ENCODE measurements at places on chromosomes 16 and 17.

GRCh38 chr17:77235370-77235941, 94.7 kb downstream of the SEC14L1 start:
- peak; percentile 59 for DNase-seq

GRCh38 chr17:63405020-63405419, 41.1 kb downstream of the CYB561 start:
- DNase-seq, result no peak

DNA sequence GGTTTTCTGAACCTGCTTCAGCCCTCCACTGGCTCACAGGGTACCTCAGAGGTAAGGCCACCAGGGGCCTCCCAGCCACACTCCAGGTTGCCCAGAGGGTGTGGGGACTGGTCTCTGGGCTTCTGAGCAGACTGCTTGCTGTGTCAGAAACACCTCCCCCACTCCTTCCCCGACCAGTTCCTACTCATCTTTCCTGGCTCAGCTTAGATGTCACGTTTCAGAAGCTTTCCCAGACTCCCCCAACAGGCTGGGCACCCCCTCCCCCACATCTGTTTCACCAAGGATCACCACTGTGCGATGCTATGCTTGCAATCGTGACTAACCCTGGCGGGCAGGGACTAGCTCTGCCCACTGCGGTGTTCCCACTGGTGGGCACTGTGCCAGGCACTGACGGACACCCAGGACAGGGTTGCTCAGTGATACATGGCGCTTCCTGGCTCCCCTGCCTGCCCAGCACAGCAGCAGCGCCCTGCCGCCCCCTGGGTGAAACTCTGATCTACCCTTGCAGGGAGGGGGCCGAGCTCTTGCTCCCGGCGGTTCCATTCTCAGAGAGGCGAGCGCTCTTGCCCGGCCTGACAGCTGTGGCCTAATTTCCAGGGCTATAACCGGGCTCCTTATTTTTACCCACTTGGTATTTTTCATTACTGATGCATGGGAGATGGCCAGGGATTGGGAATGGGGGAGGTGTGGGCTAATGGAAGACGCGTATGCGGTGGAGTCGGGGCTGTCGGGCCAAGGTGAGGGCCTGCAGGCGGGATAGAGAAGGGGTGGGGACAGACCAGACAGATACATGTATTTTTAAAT, 29.4 kb upstream of the MTSS2 start:
- no peak for DNase-seq

DNA sequence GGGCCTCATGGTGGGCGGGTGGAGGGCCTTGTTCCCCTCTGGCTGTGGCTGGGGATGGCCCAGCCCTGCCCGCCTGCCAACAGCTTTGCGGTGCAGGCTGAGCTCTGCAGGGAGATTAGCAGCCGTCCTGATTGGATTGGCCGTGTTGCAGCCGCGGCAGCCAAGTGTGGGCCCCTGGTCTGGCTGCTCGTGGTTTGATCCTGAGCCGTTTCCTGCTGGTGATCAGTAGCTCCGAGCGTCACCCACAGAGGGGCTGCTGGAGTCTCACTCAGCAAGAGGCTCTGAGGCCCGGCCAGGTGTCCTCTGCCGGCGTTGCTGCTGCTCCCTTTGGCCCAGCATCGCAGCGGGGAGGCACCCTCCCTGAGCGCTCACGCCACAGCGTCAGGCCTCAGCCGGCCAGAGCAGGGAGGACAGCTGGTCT, 32.5 kb downstream of the BAIAP2 start:
- no peak for DNase-seq

DNA sequence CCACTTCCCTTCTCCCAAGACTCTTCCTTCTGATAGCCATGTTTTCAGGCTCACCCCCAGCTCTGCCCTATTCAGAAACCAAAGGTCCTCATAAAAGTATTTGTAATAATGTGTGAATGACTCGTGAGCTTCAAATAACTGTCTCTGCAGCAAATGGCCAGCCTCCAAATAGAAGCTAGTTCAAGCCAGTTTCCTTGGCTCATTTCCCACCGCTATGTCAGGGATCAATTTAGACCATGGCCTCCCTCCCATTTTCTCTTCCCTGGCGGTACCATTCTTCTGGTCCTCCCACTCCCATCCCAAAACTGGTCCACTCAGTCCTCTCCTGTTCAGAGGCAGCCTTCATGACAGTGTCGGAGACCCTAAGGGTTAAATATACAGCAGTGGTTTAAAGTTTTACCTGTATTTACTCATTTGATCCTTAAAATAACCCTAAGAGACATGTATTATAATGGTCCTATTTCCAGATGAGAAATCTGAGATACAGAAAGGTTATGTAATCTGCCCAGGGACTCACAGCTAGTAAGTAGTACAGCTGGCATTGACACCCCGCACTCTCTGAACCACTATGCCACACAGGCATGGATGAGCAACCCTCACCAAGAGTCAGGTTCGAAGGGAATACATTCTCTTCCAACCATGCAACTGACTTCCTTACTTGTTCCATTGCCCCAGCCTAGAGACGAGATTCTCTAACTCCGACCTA, 42.9 kb downstream of the GAS7 start:
- DNase-seq, result no peak

DNA sequence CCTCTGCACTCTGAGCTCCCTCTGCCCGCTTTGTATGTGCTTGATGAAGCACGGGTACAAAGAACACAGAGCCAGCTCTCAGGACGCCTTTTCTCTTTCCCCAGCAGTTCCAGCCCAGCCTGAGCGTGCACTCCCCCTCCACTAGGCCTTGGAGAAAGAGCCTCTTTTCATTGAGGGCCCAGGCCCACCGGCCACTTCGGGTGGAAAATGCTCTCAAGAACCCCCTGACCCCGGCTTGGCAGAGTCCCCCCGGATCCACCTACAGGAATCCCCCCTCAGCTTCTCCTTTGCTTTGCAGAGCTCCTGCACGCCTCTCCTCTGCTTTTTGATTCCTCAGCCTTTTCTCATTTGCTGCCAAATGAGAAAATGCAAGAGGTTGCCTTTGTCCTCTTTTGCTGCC, 30.2 kb downstream of the MRC2 start:
- DNase-seq, result no peak

DNA sequence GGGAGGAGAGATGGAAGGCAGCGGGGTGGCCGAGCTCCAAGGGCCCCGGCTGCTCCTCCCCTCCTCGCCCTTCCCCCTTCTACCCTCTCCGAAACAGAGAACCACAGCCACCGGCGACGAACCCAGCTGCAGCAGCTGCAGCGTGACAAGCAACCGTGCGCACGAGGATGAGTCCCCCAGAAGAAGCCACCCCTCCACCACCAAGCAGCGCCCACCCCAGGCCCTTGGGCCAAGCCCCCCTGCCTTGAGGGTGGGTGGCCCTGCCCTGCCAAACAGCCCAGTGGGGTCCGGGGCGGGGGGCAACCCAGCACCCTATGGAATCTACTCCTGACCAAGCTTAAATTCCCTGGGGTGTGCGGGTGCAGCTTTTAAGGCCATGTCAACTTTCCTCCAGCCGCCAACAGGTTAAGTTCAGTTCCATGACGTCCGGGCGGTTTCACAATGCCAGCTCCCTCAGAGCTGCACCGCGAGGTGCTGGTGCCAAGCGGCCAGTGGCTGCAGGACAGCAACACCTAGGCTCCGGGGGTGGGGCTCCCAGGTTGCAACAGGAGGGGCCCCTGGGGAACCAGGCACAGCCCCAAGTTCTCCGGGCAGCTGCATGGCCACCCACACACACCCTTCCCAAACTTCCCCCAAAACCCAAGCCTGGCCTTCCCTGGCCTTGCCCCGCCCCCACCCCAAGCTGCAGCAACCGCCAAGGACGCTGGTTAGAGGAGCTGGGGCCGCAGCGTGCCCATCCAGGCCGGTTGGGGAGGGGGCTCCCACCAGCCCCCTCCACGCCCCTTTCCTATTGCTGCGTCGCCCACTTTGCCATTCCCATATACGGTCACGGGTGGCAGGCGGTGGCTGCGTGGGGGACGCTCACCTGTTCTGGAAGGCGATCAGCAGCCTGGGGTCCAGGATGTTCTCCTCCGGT, 2.0 kb downstream of the CBX4 start:
- peak; percentile 42 for DNase-seq

GRCh38 chr17:11738151-11738550, 139.9 kb downstream of the DNAH9 start:
- no peak for DNase-seq

DNA sequence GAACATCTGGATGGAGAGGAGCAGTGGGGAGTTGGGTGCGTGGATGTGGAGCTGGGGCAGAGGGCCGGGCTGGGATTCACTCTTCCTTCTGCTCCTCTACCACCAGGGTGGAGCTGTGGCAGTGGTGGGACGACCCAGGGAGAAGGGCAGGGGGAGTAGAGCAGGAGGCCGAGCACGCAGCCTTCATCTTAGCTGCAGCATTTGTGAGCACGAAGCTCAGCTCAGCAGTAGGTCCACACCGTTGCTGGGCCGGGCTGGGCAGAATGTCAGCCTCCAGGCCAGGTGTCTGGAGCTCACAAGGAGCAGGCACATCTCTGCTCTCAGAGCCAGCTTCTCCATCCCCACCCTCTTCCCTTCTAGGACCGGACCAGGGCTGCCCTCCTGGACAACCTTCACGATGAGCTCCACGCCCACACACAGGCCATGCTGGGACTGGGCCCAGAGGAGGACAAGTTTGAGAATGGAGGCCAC, 55.7 kb downstream of the OR1D5 start:
- DNase-seq, result no peak

GRCh38 chr16:3792472-3793012, 75.2 kb upstream of the TRAP1 start:
- no peak for DNase-seq

DNA sequence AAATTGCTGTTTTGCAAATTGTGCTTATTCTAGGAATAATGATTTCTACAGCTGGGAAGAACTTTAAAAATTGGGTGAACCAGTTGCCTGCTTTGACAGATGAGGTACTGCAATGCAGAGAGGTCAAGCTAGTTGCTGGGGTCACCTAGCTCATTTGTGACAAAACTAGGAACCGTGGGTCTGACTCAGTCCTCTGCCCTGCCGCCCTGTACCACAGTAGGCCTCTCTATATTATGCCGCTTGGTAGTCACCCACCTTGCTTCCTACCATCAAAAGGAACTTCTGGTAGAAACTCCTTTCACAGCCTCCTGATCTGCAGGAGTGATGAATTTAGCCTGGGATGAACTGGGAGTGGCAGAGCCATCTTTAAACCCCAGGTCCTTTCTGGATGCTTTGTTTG, 105.7 kb downstream of the PITPNC1 start:
- DNase-seq, result no peak

GRCh38 chr17:75128694-75129505, 2.6 kb downstream of the NT5C start:
- no peak for DNase-seq

GRCh38 chr16:2288726-2289125, 20.8 kb upstream of the RNPS1 start:
- no peak for DNase-seq

DNA sequence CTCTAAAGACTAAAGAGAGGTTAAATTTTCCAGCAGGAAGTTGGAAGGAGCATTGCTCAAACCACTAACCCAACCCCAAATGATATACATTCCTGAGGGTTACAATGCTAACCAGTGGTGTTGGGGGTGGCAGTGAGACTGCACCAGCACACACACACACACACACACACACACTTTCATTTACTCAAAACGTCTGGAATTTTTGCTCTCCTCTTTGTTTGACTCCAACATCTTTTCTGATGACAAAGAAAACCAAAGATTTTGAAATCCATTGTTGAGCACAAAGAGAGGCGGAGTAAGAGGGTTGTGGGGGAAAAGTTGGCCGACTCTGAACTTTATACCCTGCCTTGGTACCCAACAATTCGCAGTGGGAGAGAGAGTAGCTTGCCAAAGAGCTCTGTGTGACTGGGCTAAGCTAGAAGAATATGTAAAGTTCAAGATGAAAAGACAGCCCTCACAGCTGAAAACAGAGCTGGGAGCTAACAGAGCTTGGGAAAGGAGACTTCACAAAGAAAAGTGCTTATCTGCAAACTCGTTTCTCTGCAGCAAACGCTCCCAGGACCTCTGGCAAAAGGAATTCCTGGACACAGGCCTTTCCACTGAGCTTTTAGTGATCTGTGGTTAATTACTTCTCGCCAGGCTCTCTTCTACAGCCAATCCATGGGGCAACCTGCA, 426.0 kb upstream of the CDH11 start:
- no peak for DNase-seq

GRCh38 chr17:2405247-2405926, 4.5 kb upstream of the MNT start:
- DNase-seq, result no peak

GRCh38 chr17:7862692-7863437, 5.1 kb downstream of the CYB5D1 start:
- no peak for DNase-seq

GRCh38 chr16:28879261-28879840, 1.1 kb downstream of the ATP2A1 start:
- no peak for DNase-seq

GRCh38 chr17:82391496-82392066, 20.0 kb downstream of the UTS2R start:
- DNase-seq, result no peak

- no peak for DNase-seq
Observed at GRCh38 chr17:45977976-45978626, 20.9 kb upstream of the STH start.

DNA sequence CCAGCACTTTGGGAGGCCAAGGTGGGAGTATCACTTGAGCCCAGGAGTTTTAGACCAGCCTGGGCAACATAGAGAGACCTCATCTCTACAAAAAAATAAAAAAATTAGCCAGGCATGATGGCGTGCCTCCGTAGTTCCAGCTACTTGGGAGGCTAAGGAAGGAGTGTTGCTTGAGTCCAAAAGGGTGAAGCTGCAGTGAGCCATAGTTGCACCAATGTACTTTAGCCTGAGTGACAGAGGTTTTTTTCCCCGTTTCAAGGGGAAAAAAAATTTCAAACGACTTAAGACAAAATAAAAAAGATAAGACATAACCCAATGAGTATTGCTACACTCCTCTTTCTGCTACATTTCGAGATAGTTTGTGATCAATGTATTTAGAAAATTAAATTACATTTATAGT, 6.8 kb downstream of the DHX8 start:
- DNase-seq, result no peak

- DNase-seq, result peak; percentile 57
Observed at GRCh38 chr17:13306310-13306962, 288.6 kb upstream of the ELAC2 start.

GRCh38 chr16:66335704-66336329, 30.7 kb upstream of the CDH5 start:
- no peak for DNase-seq

DNA sequence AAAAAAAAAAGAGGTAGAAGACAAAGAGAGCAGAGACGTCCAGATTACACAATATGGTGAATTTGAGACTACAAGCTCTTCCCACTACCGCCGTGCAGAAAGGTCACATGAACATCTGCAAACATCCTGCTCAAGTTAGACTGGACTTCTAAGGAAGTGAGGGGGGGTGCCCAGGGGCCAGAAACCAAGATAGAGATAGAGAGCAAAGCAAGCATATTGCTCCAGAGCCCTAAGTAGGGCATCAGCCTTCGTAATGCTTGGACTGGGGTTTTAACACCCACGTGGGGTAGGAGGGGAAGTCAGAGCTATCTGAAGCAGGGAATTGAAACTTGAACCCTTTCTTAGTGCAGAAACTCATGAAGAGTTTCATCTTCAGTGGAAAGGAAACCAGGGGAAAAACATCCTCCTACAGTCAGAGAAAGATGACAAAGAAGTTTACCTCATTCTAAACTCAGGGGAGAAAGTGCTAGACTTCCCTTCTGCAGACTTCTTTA, 8.7 kb downstream of the CLEC19A start:
- peak; percentile 38 for DNase-seq

Data from activated CD4-positive, alpha-beta T cell treated with anti-CD3 and anti-CD28 coated beads, Interleukin-2, Interleukin-4, amounts not matched to agents 100 ng/mL and 50 ng/mL, durations not matched to agents 16 hours and 8 hours (primary cell).